ENCODE measurements at places on chromosomes 2 and 18.

DNA sequence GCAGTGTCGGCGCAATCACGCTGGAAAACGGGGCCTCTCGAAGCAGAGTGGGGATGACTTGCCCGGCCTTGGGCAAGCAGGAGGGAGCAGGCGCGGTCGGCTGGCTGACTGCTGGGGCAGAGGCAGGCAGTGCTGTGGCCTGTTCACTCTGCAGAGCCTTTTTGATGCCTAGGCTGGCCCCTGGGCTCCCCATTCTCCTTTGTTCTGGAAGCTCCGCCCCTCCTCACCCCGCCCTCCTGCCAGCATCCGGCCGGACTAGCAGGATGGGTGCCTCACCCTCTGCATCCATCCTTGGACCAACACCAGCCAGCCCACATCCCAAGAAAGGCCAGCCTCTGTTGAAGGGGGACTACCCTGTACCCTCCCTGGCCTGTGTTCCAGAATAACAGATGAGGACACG lies at the start of gene ASPRV1:
Gene ASPRV1 (minus strand): TSS at position 136 of the 400 bp plus-strand sequence. CDS start 195 bp downstream, outside the sequence.
- no peak for DNase-seq

GRCh38 chr18:68484241-68484640 lies 230.7 kb downstream of the TMX3 start:
- no peak for DNase-seq

- DNase-seq = no peak
These were observed 23.9 kb downstream of the TACR1 start for GRCh38 chr2:75175456-75175855.

DNA sequence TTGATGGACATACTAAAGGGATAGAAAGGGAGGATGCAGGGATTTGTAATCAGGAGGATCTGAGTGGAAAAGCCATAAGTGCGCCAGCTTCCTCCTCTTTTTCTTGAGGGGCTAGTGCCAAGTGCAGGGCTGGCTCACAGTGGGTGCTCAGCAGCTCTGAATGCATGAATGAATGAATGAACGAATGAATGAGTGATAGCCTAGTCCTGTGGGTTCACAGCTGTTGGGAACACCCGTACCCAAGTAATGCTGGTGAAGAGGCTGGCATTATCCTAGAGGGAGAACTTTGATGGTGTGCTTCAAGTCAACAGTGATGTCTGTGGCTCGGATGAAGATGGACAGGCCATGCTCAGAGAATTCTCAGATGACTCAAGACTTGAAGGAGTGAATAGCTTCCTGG lies 108.8 kb downstream of the KCTD1 start:
- DNase-seq = no peak

DNA sequence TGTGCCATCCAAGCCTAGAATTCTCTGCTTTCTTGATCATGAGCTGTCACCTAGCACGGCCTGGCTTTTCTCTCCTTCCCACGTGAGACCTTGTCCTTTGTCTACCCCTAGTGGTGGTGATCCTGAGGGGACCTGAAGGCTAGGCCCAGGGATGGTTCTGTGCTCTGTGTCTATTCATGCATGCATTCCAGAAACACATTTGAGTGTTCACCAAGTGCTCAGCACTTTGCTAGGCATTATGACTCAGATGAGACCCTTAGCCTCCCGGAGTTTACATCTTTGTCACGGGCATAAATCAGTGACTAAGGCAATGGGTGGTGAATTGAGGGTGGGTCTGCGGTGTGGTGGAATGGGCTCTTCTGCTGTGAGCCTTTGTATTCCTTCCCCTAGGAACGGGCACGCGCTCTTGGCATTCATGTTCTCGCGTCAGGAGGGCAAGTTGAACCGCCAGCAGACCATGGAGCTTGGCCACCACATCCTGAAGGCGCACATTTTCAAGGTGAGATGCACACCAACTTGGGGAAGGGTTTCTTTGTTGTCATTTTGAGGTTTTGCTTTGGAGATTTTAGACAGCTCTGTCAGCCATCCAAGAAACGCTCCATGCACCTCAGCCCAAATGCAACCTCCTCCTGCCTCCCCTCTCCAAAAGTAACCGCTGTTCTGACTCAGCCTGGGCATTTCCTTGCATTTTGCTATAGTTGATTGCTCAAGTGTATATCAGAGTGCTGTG lies 100.9 kb downstream of the WDSUB1 start:
- DNase-seq = no peak

- no peak for DNase-seq
These were observed 125.5 kb upstream of the REV1 start for GRCh38 chr2:99615247-99615771.

- DNase-seq = no peak
These were observed 70.8 kb downstream of the COA5 start for GRCh38 chr2:98537390-98538126.

GRCh38 chr18:22643731-22644130 lies 226.0 kb upstream of the CTAGE1 start:
- peak; percentile 44 for DNase-seq

DNA sequence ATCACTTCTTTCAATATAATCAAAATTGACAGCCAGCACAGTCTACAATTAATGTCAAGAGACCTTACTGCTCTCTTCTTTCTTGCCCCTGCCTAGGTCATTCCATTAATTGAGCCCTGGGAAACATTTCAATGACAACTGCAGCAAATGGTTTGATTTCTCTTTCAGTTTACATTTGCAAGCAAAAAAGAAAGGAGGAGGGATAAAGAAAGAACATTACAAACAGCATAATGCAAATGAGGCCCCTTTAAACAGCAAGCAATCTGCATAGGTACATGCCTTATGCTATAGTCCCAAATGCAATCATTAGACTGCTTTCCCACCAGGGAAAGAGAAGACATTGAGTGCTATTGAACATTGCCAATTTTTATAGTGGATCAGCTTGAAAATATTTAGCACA lies 655.0 kb upstream of the CDH2 start:
- no peak for DNase-seq

Data from AG09309 (cell line).